CD4-positive, alpha-beta T cell treated with Interleukin-6 at 100 ng/mL for 8 hours (primary cell): ENCODE measurements at places on chromosomes 1 and 21.

DNA sequence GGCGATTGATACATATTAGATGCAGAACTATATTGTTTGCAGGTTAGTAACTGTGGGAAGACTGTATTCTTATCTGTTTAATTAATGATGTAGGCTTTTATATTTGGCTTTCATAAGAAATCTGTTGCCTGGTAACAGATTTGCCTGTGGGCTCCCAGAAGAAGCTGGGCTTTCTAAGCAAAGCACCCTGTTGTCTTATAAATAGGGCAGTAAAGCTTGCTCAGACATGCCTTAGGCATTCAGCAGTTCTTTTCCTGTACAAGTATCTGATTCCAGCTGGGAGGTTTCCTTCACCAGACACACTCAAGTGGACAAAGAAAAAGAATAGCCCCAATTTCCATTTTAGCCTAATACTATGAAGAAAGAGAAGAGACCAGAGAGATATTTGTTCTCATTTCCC lies 524.0 kb downstream of the LRRIQ3 start:
- DNase-seq: no peak

DNA sequence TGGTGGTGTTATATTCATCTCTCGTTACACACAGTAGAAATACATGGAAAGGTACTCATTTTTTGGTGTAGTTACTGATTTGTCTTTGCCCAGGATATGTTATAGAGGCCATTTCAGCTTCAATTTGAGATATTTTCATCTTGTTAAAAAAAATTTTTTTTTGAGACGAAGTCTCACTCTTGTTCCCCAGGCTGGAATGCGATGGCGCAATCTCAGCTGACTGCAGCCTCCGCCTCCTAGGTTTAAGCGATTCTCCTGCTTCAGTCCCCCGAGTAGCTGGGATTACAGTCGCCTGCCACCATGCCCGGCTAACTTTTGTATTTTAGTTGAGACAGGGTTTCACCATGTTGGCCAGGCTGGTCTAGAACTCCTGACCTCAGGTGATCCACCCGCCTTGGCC lies 19.0 kb downstream of the MORC3 start:
- no peak for DNase-seq

GRCh38 chr21:26756491-26757159 lies 88.6 kb downstream of the ADAMTS1 start:
- DNase-seq: no peak

DNA sequence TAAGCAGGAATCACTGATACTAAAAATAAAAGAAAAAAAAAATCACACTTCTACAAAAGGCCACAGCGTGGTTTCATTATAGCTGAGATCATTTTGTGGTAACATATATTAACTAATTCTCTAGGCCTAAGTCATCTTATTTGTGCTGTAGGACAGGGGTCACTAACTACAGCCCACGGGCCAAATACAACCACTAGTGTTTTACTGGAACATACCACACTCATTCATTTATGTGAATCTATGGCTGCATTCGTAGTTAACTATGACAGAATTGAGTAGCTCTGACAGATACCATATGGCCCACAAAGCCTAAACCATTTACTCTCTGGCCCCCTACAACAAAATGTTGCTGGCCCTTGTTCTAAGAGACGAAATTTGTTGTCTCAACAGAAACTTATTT lies 224.4 kb downstream of the VAV3 start:
- no peak for DNase-seq

DNA sequence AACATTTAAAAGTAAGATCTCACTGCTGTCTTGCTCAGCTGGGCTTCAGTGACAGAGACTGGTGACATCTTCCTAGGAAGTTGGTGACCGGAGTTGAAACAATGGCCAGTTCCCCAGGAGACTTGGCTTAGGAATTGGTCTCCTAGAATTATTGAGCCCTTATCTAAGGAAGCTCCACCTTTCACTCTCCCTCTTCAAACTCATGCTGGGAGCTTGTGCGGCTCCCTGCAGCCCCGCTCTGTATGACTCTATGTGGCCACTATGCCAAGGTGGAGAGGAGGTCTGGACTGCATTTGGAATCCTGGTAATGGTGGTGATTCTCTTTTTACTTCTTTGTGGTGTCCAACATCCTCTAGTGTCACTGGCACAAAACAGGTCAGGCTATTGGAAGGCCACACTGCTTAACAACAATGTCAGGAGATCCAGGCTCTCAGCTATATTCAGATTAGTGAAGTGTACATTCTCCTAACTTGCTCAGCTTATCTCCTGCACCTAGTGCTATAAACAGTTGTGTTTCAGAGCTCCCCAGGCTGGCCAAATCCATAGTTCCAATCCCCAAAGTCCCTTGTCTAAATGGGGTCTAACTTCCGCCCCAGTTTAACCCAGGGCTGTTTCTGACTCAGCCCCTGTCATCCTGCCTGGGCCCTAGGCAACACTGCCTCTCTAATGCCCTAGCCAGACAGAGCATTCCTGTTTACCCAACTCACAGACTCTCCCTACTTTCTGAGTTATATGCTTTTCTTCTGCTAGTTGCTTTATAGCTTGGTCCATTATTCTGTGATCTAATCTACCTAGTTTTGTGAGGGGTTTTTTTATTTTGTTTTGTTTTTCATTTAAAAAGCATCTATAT lies 18.3 kb downstream of the ATP2B4 start:
- DNase-seq: no peak

DNA sequence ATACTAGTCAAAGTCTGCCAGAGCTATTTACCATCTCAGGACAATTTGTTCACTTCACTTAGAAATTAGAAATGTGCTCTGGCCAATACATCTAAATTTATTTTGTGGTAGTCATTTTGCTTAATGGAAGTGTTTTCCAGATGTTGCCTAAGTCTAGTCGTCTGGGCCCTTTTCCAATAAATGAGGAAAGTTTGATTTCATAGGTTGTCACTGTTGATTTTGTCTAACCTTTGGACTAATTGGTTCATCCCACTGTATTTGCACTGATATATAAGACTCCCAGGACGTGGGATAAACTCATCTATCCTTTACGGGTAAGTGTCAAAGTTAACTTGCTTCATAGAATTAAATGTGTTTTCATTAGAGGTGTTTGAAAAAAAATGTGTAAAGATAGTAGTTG lies 79.1 kb downstream of the TPR start:
- no peak for DNase-seq

GRCh38 chr1:152940614-152941013 lies 6.4 kb upstream of the SPRR5 start:
- DNase-seq: no peak

- DNase-seq: peak; percentile 50
Observed at GRCh38 chr1:65958561-65959350, 166.1 kb downstream of the PDE4B start.
